ENCODE measurements at places on chromosomes 11 and 22. TPM values are rescaled to one million over a fixed set of nuclear protein-coding genes. Genes with fewer than 3 reads are reported as not detected.

GRCh38 chr11:3226846-3227567 is 5.2 kb downstream of the MRGPRE start:
- DNase-seq, result no peak

- no peak for DNase-seq
These were observed 155.0 kb upstream of the TIMP3 start for GRCh38 chr22:32646476-32646875.

GRCh38 chr11:117544130-117544800 is 216.6 kb downstream of the CEP164 start:
- DNase-seq, result no peak

DNA sequence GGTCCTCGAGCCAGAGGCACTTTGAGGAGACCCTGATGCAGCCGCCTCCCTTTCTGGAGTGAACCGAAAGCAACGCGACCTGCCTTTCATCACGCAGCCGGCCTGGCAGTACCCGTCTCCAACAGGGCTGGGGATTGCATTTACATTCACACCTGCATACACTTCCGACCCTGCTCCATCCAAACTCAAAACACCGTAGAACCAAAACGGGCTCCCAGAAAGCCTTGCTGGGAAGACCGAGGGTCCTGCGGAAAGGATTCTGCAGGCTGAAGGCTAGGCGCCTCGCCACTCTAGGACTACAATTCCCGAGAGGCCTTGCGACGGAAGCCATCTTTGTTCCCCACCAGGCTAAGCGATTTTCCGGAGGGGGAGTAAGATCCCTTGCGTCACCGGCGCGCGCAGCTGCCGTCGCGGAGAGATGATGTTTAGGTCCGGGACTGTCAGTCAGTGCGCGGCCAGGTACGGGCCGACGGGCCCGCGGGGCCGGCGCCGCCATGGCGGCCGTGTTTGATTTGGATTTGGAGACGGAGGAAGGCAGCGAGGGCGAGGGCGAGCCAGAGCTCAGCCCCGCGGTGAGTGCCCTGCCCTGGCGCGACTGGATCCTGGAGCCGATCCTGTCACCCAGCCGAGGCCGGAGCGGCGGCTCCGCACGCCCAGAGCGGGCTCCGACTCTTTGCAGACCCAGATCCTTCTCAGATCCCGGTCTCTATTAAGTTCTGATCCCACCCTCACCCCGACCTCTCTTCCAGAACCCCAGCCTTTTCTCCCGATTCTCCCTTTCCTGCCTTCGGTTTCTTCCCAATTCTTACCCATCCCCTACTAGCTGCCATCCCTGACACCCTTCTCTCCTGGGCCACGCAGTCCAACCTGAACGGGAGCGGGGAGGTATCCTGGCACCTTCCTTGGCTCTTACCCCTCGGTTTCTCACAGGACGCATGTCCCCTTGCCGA is at the start of gene RPS6KB2:
Gene RPS6KB2, plus strand, starts transcription at position 443 of the 950 bp plus-strand sequence. Its CDS starts 52 bp downstream, at position 495.
- DNase-seq, result peak; percentile 79

DNA sequence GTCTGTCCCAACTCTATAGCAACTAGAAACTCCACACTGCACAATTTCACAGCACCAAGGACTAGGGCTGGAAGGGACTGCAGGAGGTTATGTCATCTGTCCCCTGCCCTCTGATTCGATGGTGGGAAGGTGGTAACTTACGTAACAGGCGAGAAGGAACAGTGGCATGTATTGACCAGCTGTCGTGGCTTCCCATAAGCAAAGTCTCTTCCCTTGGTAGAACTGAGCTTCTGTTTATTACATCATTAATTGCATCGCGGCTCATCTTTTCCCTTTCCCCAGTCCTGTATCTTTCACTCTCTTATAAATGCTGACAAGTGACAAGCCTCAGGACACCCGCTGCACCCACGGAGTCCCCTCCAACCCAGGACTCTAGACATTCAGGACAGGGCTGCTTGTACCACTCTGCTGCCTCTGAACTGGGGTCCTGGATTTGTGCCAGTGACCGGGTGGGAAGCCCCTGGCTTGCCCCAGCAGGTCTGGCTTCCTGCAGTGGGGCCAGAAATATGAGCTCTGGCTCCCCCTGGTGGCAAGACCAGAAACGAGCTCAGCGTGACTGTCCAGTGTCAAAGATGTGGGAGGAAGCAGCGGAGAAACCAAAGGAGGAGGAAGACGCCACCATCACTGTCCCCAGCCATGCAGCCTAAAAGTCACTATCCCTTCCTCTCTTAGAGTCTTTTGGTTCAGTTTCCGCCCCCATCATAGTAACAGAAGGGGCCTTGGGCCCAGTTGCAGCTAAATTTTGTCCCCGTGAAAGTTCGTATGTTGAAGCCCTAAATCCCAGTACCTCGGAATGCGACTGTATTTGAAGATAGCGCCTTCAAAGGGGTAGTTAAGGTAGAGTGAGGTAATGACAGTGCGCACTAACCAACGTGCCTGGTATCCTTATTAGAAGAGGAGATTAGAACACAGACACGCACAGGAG is 84.5 kb downstream of the ISX start:
- DNase-seq, result peak; percentile 12

- no peak for DNase-seq
These were observed 4.4 kb upstream of the SPDYC start for GRCh38 chr11:65165410-65166317.

DNA sequence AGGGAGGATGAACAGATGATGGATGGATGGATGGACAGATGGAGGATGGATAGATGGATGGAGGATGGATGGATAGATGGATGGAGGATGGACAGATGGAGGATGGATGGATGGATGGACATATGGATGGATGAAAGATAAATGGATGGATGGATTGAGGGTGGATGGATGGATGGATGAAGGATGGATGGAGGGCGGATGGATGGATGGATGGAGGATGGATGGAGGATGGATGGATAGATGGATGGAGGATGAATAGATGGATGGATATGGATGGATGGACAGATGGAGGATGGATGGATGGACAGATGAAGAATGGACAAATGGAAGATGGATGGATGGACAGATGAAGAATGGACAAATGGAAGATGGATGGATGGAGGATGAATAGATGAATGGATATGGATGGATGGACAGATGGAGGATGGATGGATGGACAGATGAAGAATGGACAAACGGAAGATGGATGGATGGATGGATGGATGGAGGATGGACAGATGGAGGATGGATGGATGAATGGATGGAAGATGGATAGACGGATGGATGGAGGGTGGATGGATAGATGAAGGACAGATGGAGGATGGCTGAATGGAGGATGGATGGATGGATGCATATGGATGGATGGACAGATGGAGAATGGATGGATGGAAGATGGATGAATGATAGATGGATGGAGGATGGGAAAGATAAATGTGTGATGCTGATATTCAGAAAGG is 7.4 kb downstream of the IFITM10 start:
- no peak for DNase-seq

DNA sequence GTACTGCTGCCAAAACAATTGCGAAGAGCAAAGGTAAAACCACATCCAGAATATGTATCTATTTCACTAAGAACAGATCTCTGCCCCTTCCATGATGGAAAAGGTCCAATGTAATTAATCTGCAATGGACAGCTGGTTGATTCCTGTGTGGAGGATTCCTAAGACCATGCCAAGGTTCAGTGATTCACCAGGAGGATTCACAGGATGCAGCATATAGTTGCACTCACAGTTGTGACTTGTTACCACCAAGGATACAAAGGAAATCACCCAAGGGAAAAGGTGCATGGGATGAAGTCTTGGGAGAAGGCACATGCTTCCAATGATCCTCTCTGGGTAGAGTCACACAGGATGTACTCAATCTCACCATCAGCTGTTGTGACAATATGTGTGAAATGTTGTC is 35.1 kb upstream of the CUL5 start:
- no peak for DNase-seq

DNA sequence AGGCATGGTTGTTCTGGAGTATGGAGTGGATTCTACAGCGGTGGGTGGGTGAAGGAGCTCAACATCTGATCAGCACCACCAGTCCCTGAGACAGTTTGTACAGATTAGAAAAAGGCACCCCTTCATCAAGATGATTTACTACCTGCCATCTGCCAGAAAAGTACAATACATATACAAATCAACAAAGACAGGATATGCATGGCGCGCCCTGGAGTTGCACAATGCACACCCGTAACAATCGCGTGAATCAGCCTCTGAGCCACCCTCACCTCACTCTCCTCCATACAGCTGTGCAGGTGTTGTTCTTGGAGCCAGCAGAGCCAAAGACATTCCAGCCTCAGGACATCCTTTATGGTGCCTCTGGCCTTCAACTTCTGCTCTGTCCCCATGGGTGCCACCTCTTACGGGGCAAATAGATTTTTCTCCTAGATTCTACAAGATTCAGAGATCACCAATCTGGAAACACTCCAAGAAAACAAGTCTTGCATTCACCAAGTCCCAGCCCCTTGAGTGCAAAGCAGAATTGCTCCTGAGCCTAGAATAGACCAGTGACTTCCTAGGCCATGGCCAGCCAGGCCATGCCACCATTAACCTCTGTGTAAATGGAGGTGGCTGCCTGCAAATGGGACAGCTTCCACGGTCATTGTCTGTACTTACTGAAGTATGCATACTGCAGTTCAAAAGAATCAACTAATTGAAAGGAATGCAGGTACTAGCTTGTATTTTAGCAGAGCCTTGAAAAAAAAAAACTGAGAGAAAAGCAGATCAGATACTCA is 490.9 kb downstream of the SOX6 start:
- DNase-seq, result no peak

DNA sequence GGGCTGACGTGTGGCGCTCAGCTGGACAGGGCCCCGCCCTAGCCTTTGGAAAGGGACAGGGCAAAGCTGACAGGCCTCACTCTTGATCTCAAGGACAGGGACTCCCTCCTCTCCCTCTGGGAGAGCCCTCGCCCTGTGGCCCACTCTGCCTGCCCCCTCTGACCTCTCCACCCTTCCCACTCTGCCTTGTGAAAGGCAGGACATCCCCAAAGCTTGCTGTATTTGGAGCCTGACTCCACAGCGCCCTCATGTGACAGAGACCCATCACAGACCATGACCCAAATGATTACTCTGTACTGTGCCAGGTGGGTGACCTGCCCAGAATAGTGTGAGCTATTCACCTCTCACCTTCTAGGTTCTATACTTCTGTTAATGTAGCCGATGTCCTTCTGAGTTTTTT is 18.8 kb downstream of the P2RY2 start:
- no peak for DNase-seq

- no peak for DNase-seq
These were observed 129.1 kb upstream of the ARHGAP42 start for GRCh38 chr11:100557830-100558611.

The MS4A6E gene
- total RNA-seq, result not detected

The CST6 gene
- total RNA-seq, result 59.8 TPM

The SNX32 gene
- total RNA-seq, result 1.4 TPM

The RAB39A gene
- total RNA-seq, result 1.3 TPM
